Astrocyte (in vitro differentiated cells and primary cell): ENCODE measurements at places on chromosomes 6 and 20. TPM values are rescaled to one million over a fixed set of nuclear protein-coding genes. Genes with fewer than 3 reads are reported as not detected.

RPP40 gene
- 11.6 and 16.6 TPM in 2 replicates for total RNA-seq

MBOAT1 gene
- total RNA-seq: 4.8 and 6.4 TPM in 2 replicates

GRCh38 chr6:161838306-161839035 lies 564.6 kb upstream of the AGPAT4 start:
- H3K4me1 ChIP-seq: peaks cover 6% of the 10 kb centered on the region
- no peaks in the 10 kb centered on the region for H3K27me3 ChIP-seq
- no peak for DNase-seq
- no peak overlapping the region for H3K4me3 ChIP-seq
- no peaks in the 10 kb centered on the region for H3K36me3 ChIP-seq
- no peak overlapping the region for H3K27ac ChIP-seq

DNA sequence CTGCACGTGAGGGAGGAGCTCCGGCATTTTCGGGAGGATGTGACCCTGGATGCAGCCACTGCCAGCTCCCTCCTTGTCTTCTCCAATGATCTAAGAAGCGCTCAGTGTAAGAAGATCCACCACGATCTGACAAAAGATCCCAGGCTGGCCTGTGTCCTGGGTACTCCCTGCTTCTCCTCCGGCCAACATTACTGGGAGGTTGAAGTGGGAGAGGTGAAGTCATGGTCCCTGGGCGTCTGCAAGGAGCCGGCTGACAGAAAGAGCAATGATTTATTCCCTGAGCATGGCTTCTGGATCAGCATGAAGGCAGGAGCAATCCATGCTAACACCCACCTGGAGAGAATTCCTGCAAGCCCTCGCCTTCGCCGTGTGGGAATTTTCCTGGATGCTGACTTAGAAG lies 2.8 kb downstream of the RFPL4B start:
- no peaks in the 10 kb centered on the region for H3K4me1 ChIP-seq
- DNase-seq: no peak
- no peak overlapping the region for H3K4me3 ChIP-seq
- H3K36me3 ChIP-seq: no peaks in the 10 kb centered on the region

DNA sequence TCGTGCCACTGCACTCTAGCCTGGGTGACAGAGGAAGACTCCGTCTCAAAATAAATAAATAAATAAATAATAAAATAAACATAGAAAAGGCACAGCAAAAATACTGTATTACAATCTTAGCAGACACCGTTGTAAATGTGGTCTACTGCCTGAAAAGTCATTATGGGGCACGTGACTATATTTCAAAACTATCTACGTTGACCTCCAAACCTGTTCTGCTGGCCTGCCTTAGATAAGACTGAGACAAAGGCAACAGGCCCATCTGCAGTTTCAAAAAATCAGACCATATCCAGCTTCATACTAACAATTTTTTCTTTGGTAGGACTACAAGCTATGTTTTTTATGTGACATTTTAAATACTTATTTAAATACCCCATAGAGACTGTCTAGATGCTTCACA lies 59.1 kb downstream of the AGPAT4 start:
- no peak for DNase-seq
- peaks cover 19% of the 10 kb centered on the region for H3K4me1 ChIP-seq
- H3K27ac ChIP-seq: peak overlapping the region; percentile 87
- H3K27me3 ChIP-seq: no peaks in the 10 kb centered on the region

MAK gene
- 0.05 TPM in 1 of 2 replicates, not detected in the other for total RNA-seq

DNA sequence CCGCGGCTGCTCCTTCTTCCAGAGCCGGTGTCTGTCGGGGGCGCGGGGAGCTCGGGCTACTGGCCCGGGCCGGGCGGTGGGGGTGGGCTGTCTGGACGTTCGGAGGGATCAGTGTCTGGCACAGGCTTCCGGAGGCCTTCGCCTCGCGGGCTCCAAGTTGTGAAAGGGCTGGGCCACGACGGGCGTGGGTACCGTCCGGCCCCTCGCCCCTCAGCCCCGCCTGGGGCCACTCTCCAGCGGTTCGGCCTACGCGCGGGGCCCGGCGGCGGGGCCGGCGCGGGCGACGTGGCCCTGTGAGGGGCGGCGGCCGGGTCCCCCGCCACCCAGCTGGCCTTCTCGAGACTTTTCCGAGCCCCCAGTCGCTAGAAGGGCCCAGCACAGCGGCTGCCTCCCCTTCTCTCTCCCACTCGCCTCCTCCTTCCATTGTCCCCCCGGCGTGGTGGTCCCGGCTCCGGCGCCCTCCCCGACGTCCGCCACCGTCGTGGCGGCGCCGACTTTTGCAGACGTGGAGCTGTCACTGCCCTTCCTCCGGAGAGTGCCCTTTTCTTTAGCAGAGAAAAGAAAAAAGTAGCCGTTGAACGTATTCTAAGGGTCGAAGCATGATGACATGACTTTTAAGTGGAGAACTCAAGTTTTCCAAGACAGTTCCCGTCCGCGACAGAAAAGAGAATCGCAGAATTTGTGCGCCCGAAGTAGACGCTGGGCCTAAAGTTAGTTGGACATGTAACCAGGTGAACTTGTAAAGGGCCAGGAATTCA lies 571 bp downstream of the ITCH start:
- no peaks in the 10 kb centered on the region for H3K36me3 ChIP-seq
- H3K27ac ChIP-seq: peak overlapping the region; percentile 89
- peak overlapping the region; percentile 79 for H3K4me3 ChIP-seq
- DNase-seq: peak; percentile 35

DNA sequence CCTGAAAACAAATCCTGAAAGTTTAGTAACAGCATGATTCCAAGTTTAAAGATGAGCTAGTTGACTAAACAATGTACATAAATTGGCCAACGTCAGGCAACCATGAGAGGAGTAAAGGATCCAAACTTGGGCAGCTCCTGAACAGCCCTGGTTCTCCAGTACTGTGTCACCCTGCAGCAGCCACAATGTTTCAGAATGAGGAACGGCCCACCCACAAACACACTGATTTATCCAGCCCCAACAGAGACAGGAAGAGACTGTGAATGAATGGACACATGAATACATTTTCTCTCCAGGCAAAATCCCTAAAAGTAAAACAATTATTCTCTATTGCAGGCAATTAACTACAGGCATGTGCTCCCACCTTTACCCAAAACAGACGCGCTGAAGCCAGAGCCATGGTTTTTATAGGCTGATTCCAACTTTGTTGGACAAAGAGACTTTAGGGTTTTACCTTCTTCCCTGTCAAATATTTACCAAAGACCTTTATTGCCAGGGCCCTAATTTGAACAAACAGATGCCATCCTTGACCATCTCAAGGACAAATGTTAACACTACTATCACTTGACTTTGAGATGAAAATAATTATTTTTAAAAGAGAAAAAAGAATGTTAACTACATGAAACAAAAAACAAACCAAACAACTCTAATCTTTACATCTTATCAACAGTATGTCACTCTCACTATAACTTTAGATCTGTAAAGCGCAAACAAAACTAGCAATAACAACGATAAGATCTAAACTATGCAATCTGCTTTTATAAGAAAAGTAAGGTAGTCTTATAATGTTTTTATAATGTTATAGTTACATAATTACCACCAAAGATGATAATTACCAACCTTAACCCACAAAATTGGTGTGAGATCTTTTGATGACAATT lies 22.9 kb downstream of the CNKSR3 start:
- peak; percentile 26 for DNase-seq
- peak overlapping the region; percentile 80 for H3K27ac ChIP-seq
- no peaks in the 10 kb centered on the region for H3K36me3 ChIP-seq

DNA sequence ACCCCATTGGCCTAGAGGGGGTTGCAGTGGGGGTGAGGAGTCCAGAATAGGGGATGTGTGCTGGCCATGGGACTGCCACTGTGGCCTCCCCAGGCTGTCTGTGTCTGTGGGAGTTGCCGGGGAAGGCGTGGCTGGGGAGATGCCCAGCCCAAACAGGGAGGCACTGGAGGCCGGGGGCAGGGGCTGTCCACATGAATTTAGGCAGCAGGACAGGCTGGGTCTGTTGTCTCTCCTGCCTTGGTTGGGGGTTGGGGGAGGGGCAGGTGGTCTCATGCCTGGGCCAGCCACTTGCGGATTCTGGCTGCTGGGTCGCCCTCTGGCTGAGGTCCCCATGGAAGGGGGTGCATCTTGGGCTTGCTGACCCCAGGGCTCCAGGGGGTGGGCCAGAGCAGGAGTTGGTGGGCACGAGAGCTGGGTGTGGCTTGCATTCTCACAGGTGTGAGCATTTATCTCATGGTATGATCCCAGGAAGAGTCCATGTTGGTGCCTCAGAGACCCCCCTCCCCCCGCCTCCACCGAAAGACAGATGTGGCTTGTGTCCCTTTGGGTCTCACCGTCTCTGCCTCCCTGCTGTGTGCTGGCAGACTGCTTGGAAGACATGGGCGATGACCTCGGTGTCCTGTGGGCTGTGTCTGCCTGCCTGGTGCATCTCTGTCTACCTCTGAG lies 4.0 kb downstream of the SOX18 start:
- peaks cover 2% of the 10 kb centered on the region for H3K4me1 ChIP-seq
- peaks cover 57% of the 10 kb centered on the region for H3K27me3 ChIP-seq
- no peak overlapping the region for H3K4me3 ChIP-seq
- no peaks in the 10 kb centered on the region for H3K36me3 ChIP-seq
- H3K27ac ChIP-seq: no peak overlapping the region

BANF2 gene
- not detected in 2 replicates for total RNA-seq

DNA sequence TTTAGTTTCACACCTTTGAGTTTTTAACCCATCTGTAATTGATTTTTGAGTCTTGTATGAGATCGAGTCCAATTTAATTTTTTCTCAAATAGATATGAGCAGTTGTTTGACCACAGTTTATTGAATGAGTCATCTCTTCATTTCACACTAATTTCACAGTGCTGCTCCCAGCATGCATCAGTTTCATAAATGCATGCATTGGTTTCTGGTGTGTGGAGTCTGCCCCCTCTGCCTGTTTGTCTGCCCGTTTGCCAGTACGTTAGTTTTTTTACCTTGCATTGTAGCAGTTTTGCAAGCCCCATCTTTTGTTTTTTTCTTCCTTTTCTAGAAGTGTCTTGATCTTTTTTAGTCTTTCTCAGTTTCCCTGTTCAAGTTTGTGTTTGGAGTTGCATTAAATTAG lies 11.9 kb downstream of the SLX4IP start:
- H3K27me3 ChIP-seq: no peaks in the 10 kb centered on the region
- no peaks in the 10 kb centered on the region for H3K36me3 ChIP-seq
- peaks cover 5% of the 10 kb centered on the region for H3K4me1 ChIP-seq
- no peak overlapping the region for H3K4me3 ChIP-seq

GRCh38 chr20:46826343-46826984 lies 68.2 kb upstream of the EYA2 start:
- peaks cover 15% of the 10 kb centered on the region for H3K4me1 ChIP-seq
- H3K27ac ChIP-seq: no peak overlapping the region

DNA sequence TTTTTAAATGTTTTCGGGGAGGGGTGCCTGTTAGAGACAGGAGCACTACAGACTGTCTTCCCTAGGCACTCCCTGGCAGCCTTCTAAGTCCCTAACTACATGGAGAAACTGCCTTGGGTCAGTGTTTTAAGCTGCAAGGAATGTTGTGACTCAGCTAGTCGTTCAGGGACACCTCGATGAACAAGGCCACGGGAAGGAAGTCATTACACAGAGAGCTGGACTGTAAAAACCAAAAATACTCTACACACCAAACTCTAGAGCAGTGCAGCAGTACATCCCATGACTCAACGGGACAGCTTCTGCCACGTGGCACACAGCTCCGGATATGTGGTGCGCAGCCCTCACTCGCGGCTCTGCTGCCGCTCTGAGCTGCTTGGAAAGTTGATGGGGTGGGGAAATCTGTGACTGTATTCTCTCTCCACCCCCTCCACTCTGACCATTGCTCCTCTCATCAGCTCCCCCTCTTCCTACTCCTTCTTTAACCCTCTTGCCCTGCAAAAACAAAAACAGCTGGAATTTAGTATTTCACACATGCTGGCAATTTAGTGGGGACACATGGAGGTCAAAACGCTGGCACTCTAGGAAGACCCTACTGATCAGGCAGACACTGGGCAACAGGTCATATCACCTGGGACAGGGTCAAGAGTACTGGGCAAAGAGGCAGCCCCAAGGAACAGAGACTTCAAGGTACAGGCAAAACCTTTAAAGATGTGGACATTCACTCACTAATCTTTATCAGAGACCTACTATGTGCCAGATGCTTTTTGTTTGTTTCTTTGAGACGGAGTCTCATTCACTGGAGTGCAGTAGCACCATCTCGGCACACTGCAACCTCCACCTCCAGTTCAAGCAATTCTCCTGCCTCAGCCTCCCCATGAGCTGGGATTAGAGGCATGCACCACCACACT lies 10.9 kb upstream of the LPIN3 start:
- no peaks in the 10 kb centered on the region for H3K27me3 ChIP-seq
- no peak overlapping the region for H3K4me3 ChIP-seq
- H3K27ac ChIP-seq: peak overlapping the region; percentile 91
- peak; percentile 98 for DNase-seq
- peaks cover 21% of the 10 kb centered on the region for H3K4me1 ChIP-seq
- H3K36me3 ChIP-seq: no peaks in the 10 kb centered on the region
